ENCODE measurements at places on chromosomes 12 and 14.

- DNase-seq, result no peak
These were observed 12.2 kb upstream of the SLCO1B1 start for GRCh38 chr12:21118760-21119159.

GRCh38 chr12:2288471-2288870 lies 235.7 kb downstream of the CACNA1C start:
- DNase-seq, result no peak

GRCh38 chr12:113065126-113066007 lies 8.8 kb downstream of the DTX1 start:
- peak; percentile 36 for DNase-seq

- no peak for DNase-seq
These were observed 11.3 kb downstream of the MAPK1IP1L start for GRCh38 chr14:55062517-55063351.

- no peak for DNase-seq
These were observed 39.2 kb upstream of the MEG3 start for GRCh38 chr14:100786576-100787219.

DNA sequence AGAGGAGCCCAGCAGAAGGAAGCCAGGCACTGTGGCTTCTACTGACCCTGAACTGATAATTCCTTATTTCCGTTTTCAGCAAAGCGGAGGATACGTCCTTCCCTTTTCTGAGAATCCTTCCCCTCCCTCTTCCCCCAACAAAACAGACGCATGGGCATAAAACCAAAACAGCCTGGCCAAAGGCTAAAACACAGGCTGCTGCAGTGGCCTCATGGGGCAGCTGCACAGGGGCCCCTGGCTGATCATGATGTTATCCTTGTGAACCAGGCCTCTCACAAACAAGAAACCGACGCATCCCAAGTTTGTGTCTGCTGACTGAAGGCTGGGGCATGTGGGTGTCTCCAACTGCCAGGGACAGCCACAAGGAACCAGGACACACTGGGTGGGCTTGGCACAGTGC lies 23.4 kb upstream of the STON2 start:
- no peak for DNase-seq

- peak; percentile 12 for DNase-seq
These were observed 25.0 kb downstream of the MFAP5 start for GRCh38 chr12:8637666-8638065.

- no peak for DNase-seq
These were observed 62.9 kb downstream of the CCDC91 start for GRCh38 chr12:28253161-28253641.

DNA sequence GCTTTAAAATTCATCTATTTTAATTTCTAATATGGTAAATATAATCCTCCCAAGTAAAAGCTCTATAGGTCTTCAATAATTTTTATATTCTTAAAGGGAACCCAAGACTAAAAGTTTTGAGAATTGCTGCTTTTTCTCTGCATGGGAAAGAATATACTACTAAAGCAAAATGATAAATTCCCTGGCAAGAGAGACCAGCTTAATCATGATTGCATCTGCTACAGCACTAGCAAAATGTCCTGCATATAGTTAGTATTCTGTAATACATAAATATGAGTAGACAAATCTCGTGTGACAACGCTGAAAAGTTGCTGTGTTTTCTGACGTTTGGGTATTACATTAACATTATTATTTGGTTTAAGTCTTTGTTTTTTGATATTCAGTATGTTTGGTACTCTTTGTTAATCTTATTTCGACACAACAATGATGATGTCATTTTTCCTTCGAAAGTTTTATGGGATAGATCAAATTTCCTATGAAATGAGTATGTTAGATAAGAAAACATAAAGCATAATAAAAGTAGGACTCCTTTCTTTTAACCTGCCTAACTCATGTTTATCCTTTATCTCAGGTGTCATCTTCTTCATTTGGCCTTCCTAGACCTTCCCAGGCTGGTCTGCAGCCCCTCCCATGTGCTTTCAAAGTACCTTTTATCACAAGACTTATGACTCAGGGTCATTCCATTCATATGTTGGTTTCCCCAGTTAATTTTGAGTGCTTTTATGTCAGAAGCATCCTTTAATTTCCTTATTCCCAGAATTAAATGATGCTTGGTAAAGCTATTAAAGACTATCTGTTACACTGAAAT lies 321.9 kb downstream of the RAD51B start:
- no peak for DNase-seq

- DNase-seq, result no peak
These were observed 68.2 kb downstream of the TMTC2 start for GRCh38 chr12:82754856-82755255.

- DNase-seq, result no peak
These were observed 6.5 kb downstream of the ERC1 start for GRCh38 chr12:997505-997904.

DNA sequence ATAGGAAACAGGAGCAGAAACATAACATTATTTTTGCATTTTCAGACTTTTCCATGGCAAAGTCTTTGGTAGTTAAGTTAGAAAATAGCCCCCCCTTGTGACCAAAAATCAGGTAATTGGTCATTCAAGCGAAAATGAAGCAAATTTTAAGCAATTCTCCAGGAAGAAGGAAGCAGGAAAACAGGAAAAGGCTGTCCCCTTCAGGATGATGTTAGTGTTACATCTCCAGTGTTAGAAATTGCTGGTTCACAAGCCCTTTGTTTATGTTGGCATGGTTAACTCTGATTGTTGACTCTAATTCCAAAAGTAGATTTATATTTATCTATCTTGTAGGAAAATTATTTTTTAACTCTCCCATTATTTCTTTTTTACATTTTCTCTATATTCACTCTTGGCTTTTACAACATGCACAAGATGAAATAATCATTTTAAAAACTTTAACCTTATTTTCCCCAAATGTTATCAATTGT lies 18.8 kb upstream of the GAS2L3 start:
- peak; percentile 76 for DNase-seq

GRCh38 chr14:101471723-101472517 lies 89.4 kb upstream of the DIO3 start:
- no peak for DNase-seq

DNA sequence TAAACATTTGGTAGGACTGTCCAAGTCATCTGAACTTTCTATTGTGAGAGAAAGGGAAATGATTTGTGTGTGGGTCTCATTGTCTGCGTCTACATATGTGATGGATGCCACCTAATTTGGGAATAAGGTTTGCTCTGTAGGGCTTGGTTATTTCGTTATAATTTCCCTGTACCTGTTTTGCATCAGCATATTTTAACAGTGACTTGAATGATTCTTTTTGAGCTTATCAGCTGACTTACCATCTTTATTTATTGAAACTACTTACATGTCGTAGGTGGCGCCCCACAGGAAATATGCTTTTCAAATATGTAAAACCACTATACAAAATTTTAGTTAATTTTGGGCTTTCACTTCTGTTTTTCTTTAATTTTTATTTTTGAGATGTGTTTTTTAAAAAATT lies 56.5 kb upstream of the BCAT1 start:
- DNase-seq, result no peak

DNA sequence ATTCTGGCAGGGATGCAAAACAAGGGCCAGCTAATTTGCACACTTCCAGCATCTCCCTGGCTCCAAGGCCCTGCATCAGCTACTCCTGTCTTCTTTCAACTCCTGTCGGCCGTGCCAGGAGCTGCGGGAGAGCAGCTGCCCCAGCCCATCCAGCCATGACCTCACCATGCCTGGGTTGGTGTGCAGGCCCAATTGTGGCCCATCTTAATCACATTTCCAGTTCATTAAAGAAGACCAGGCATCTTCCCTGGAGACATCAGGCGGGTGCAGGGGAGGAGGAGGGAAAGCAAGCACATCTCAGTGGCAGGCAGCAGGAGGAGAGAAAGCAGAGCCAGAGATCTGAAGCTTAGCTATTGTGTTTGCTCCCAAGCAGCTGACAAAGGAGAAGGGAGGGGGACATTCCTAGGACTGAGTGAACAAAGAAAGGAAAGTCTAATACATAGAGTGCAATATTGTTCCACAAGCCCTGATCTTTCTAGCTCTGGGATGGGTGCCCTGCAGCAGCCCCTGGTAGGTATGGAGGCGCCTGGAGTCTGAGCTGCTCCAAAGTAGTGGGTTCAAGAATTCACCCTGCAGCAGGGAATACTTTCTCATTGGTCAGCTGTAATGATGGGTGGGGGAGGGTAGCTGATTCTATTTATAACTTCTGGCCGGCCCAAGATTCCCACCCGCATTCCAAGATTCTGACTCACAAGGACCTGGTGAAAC lies 40.1 kb downstream of the VWF start:
- DNase-seq, result no peak

DNA sequence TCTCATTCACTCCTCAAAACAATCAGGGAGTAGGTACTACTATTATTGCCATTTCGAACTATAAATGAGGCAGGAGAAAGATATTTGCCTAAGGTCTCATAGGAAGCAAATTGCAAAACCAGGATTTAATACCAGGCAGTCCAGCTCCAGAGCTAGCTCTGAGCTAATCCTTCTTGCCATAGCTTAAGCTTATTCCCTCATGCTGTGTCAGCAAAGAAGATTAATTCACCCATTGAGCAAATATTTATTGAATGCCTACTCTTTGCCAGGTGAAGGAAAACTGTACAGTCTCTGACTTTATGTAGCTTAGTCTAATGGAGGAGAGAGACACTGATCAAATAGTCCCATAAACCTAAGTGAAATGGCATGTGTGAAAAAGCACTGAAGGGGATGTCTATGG lies 19.5 kb downstream of the KCNA5 start:
- no peak for DNase-seq

DNA sequence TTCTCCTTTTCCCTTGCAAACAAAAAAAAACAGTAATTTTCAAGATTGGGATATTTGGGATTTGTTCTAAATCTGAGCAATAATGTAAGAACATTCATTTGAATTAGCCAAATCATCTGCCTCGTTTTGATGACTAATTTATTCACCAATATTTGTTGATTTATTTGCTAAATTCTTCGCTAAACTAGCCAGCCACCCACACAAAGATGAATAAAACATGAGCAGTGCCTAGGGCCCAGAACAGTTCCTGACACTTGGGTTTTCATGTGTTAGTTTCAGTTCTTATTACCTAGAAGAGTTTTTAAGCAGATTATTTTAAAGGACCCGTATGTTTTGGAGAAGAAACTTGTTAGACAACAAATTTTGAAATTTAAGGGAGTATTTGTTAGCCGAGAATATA lies 1.4 kb downstream of the ETNK1 start:
- DNase-seq, result peak; percentile 4

GRCh38 chr12:6787309-6787708 lies 2.0 kb upstream of the CD4 start:
- DNase-seq, result no peak

GRCh38 chr14:20427231-20428009 lies 8.5 kb downstream of the KLHL33 start:
- peak; percentile 21 for DNase-seq

DNA sequence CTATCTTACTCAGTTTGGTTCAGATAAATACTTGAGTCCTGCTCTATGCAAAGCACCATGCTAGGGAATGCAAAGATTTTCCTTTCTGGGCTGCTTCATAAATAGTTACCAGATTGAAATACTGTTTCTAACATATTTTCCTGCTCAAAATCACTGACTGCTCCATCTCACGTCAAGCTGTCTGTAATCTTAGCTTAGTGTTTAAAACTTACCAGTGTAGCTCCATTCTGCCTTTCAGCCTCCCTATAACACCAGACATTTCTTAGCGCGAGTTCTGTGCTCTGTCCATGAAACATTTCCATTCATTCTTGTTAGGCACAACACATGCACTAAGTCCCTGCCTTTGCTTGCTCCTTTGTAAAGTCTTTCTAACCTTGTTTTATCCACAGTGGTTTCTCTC lies 129.4 kb downstream of the NPAS3 start:
- DNase-seq, result no peak

DNA sequence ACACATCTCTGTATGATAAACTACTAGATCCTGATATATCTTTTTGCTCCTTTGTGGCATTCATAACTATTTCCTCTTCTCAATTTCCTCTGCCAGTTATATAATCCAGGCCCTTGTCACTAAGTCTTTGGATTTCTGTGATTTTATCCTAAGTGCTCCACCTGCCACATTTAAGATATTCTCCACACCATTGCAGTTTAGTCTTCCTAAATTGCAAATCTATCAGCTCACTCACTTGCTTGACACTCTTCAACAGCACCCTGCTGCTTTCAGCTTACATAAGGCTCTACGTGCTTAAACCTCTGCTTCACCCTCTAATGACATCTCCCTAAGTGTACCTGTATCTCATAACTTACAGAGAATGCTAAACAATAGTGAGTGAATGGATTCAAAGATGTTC lies 1032.2 kb upstream of the SEL1L start:
- peak; percentile 5 for DNase-seq

DNA sequence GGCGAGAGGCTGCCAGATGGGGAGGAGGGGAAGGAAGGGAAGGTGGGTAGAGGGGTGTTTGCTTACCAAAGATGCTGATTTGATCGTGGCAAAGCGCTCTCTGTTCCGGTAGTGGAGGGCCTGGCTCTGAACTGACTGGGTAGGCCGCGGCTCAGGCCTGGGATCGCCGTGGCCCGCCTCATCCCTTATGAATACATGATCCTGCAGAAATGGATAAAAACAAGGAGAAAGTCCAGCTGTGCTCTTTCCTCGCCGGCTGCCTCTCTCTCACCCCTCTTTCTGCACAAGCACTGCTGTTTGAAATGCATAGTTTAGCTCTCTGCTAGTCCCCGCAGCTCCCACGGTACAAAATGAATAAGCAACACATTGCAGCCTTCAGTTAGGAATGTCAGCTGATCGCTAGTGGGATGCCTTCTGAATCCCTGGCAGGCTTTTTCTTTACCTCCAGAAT lies 53.8 kb downstream of the PEBP1 start:
- DNase-seq, result peak; percentile 75

Data from NCI-H146 (cell line).